ENCODE measurements at places on chromosomes 6 and 20.
A peak's percentile ranks its signal among the peaks of the same experiment; 100 is the strongest.

DNA sequence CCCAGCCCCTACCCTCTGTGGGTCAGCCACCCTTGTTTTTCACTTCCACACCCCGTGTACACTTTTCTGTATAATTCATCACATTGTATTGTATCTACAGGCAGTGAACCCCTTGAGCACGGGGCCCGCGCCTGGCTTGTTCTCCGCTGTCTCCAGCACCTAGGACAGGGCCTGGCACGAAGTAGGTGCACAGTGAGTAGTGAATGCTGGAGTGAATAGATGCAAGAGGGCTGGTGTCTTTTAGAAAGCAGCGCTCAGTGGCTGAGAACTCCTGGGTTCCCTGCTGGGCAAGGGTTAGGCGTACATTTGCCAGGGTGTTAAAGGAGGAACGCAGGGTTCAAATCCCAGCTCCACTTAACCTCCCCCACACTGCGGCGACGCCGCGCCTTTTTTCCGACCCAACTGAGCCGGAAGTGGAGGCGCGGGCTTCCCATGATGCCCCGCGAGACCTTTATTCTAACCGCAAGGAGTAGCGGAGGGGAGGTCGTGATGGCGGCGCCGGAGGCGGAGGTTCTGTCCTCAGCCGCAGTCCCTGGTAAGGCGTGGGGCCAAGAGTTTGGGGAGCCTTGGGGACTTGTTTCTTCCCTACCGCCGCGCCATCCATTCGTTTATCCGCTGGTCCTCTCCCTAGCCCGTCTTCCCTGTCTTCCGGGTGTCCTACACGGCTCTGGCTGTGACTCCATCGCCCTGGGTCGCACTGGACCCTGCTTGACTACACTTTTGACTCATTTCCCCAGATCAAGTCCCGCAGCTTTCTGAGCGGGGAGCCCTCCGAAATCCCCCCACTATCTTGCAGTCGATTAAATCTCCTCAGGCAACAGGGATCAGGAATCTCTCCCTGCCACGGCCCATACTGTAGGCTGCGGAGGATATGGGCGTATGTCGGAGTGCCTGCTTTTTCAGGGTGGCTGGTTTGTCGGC, at the start of gene MAD2L1BP:
Gene MAD2L1BP (plus strand): TSS at position 454 of the 921 bp plus-strand sequence. CDS start 36 bp downstream, at position 490.
- DNase-seq: peak; percentile 76

DNA sequence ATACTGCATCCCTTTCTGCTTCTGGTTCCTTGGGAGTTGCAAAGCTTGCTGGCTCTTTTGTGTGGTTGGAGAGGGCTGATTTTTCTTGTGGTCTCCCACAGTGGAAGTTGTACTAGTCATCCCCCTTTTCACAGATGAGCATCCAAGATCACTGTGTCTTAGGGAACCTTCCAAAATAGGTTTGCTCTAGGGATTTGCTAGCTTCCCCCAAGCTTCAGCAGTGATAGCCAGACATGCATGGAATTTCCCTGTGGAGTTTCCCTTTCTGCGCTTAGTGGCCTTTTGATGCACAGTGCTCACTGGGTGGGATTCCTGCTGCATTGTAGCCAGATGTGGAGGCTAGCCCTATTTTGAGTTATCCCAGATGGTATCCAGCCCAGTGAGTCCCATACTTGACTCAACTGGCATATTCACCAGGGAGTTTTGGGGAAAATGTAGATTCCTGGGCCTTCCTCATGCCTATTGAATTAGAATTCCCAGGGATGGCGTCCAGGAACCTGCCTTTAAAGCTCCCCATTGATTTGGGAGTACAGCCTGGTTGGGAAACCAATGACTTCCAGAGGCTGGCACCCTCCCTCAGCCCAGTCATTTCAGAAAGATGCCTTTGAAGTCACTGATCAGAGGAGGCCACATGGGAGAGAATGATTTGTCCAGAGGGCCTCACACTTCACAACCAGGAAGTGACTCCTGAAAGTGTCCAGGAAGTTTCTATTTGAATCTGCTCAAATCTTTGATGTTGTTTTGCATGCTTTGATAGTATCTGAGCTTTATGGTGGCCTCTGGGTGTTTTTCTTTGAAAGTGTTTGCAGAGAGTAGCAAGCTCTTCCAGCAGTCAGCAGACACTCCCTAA, 25.9 kb downstream of the PPARD start:
- no peak for DNase-seq

DNA sequence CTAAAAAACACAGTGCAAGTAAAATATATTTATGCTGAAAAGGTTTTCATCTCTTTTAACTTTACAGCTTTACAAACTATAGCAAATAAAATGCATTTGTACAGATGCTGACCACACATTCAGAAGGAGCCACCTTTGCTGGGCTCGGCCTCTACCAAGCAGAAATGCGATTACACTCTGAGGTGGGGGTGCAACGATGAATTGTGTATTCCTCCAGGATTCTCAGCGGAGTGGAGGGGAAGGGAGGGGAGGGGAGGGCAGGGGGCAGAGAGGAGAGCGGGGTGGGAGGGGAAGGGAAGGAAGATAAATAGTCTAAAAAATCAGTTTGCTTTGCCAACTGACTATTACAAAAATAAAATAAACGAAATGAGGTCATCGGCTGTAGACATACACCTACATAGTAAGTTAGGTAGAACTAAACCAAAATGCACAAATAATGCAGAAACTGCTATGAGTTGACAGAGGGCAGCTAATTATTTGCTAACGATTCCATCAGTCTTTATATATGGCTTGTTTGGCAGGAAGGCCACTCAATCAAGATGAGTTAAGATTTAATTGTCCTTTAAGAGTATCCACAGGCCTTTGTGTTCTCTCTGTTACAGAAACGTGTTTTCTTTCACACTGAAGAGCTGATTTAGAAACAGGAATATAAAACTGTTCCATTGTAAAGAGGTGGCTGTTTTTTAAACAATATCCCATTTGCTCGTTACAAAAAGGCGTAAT, 90.1 kb downstream of the TAF4 start:
- DNase-seq: no peak

- DNase-seq: no peak
Observed at GRCh38 chr6:38349795-38350194, 289.9 kb downstream of the BTBD9 start.

DNA sequence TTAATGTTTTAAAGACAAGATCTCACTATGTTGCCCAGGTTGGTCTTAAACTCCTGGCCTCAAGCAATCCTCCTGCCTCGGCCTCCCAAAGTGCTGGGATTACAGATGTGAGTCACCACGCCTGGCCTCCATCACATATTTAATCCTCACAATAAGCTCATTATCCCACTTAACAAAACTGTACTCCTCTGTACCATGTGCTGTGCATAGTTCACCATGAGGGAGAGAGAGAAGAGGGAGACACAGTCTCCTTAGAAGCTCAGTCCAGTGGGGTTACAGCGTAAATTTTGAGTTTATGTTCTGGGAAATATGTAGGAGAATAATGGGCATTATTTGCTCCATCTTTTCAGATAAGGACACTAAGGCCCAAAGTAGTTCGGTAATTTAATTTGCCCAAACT, 7.9 kb upstream of the CPNE5 start:
- DNase-seq: no peak

- DNase-seq: no peak
Observed at GRCh38 chr20:46347841-46348803, 39.8 kb upstream of the CDH22 start.

DNA sequence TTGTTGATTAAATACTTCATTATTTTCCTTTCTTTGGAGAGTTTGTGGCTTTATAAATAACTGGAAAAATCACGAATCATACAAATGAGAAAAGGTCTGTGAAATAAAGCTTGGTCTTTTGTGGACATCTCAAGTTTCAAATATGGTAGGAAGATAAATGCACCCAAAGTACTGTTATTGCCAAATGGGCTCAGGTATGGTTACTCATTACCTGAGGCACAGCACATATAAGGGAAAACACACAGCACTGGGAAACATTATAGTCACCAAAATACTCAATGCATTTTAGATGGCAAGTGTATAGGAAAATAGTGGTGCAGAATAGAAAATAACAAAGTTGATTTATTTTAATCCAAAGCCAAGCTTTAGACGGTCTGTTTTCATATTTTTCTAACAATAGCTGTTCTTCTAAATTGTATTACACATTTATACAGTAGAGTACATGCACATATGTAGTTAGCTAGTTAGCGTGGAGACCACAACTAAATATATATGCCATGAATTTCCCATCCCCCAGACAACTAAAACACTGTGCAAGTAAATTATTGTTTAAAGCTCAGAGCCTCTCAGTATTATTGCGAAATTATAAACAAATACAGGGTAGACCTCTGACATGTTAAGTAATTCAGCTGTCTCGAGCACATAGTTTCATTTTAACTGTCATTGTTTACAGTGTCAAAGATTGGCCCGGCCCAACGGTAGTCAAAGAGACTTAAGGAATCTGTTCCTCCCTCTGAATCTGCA, 336.0 kb downstream of the SYNE1 start:
- DNase-seq: no peak

- no peak for DNase-seq
Observed at GRCh38 chr6:45658400-45658799, 280.7 kb upstream of the SUPT3H start.

DNA sequence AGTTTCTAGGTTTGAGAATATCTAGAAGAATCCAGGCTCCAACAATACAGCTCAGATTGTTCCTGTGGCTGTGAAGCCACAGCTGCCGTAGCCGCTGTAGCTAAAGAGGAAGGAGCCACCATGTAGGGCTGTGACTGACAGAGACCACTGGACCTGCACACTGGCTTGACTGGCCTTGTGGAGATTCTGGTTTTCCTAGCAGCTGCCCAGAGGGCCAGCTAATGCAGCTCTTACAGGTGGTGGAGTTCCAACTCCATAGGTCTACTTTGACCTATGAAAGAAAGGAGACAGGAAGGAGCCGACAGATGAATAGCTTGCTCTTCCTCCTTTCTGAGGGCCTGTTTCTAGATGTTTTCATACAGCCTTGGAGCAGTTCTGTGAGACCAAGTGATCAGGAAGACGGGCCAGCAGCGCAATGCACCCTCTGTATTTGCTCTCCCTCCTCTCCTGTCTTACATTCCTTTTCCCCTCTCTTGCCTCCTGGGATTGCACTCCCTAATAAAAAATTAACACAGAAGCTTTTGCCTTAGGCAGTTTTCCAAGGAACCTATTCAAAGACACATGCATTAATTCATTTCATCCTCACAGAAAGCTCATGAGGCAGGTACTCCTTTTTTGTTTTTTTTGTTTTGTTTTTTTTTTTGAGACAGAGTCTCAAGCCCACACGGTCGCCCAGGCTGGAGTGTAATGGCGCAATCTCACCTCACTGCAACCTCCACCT, 51.8 kb upstream of the MYB start:
- no peak for DNase-seq

- no peak for DNase-seq
Observed at GRCh38 chr20:13251106-13251903, 30.2 kb downstream of the ISM1 start.

GRCh38 chr6:157980288-157981131, 1.2 kb upstream of the SYNJ2 start:
- no peak for DNase-seq

DNA sequence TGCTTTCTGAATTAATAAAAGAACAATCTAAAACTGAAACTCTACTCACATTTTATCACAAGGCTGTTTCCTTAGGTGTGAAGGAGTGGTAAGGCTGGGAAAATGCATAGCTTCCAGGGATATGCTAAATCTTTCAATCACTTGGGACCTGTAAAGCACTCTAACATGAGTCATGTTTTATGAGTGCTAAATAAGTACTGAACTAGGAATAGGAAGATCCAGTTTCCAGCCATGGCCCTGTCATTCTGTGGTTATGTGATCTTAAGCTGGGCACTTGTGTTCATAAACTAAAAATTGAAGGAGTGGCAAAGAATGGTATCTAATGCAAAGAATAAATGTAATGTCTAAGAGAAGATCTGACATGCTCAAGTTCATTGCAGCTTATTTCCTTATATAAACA, 6.1 kb upstream of the TMEM200A start:
- DNase-seq: no peak

DNA sequence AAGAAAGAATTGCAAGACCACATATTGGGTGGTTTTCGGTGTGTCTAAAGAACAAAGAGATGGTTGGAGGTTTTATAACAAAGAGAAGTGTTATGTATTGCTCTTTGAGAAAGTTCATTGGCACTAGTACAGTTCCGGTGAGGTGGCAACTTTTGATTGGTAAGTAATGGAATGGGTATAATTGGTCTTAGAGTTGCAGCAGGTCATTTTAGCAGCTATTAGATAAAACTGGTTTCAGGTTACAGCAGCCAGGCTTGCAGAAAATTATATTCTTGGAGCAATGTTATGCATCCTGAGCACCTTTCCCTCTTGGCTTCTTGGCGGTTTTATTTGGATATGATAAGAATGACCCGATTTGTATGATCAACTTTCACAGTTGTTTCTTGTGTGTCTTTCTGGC, 12.3 kb upstream of the SSTR4 start:
- DNase-seq: no peak

DNA sequence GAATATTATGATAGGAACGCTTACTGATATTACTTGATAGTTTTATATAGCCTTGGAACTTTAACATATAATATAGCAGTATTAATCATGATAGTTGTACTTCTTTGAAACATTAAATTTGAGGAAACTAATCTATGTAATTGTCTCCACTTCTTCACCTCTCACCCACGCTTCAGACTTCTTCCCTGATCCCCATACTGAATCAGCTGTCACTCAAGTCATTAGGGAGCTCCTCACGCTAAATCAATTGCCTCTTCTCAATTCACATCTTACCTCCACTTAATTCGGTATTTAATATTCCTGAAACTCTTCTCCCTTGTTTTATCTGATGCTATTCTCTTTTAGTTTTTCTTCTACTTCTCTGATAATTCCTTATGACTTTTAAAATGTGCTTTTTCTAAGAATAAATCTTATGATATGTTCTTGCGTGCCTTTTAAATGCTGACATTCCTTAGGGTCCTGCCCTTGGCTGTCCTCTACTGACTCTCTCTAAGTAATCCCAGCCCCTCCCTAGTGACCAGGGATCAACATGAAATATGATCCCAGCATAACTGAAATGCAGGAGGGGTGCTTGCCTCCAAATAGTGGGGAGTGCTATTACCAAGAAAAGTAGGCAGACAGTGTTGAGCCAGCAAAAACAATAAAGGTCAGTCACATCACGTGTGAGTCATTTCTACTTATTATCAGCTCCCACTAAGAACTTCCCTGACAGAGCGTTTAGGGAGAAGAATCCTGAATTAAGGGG, 9.9 kb downstream of the ANKRD66 start:
- DNase-seq: no peak

All from stimulated activated CD8-positive, alpha-beta memory T cell treated with anti-CD3 and anti-CD28 coated beads, Interleukin-15, amount 100 ng/mL, for 4 hours (primary cell).